Pulmonary artery endothelial cell (primary cell): ENCODE measurements at places on chromosomes 7 and 10. TPM values are rescaled to one million over a fixed set of nuclear protein-coding genes. Genes with fewer than 3 reads are reported as not detected.

- no peak for DNase-seq
Observed at GRCh38 chr7:12244129-12244528, 33.0 kb downstream of the TMEM106B start.

The GOLGA7B gene
- total RNA-seq, result under 0.01 TPM in 1 of 2 replicates, not detected in the other

DNA sequence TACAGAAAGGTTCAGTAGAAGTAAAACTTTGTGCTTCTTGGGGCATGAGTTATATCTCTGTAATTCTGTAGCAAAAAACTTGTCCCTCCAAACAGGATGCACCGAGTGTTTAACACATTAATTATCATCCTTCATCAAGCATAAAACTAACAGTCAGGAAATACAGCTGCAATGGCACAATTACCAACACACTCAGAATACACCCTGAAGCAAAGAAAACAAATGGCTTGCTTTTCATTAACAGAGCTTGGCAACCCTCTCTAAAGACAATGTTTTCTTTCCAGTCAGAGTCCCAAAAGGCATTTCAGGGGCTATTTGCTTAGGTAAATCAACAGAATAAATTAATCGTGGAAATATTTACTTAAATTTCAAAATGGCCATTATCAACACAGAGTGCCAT lies 107.7 kb downstream of the ICA1 start:
- DNase-seq, result no peak

DNA sequence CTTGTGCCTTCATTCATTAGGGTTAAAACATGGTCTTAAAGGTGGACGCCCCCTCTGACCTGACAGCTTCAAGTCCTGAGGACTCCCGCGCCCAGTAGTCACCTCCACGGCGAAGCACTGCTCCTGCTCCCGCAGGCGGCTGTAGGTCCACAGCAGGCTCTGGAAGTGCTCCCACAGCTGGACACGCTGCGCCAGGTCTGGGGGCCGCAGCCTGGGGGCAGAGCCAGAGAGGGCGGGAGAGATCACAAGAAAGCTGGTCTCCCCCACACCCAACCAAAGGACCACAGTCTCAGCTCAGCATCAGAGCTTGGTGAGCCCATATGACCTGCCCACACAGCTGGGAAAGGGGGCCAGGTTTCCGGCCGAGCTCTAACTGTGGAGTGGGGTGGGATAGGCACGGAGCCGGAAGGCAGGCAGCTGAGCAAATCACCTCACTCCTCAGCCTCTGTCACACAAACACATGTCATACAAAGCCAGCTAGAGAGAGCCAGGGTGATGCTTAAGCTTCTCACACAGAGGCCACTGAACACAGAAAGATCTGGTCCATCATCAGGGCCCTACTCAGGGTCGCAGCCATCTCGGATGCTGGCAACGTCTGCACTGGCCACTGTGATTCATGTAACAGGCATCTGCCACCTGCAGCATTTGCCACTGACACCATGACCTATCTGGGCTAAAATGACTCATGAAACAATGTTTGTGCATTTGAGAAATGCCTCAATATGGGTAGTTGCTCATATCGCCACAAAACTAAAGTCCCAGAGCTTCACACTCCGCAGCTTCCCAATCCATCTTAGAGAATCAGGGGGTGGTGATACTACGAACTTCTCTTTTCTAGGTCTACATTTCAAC lies 12.6 kb downstream of the HPS1 start:
- no peak for DNase-seq

GRCh38 chr7:135707570-135707966 lies 20.4 kb downstream of the SLC13A4 start:
- DNase-seq, result no peak

The OR6V1 gene
- not detected in 2 replicates for total RNA-seq

DNA sequence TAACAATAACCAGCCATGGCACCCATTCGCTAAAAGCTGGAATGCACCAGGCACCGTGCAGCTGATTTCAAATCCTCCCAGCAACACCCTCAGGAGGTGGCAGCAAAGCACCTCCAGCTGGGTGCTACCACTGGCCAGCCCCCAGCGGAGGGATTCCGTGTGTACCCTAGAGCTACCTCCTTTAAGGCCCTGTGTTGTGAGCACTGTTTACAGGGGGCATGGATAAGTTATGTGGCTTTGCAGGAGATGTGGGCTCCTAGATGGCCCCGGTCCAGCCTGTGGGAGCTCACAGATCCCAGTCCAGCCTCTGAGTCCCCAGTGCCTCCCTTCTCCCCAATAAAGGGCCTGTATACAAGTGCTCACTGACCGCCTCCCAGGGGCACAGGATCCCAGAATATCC lies 27.1 kb downstream of the TNRC18 start:
- DNase-seq, result no peak

GRCh38 chr7:47730142-47730541 lies 148.2 kb upstream of the TNS3 start:
- no peak for DNase-seq

GRCh38 chr10:98249134-98249533 lies 18.9 kb downstream of the LOXL4 start:
- DNase-seq, result no peak

The GALNT17 gene
- not detected in 2 replicates for total RNA-seq

DNA sequence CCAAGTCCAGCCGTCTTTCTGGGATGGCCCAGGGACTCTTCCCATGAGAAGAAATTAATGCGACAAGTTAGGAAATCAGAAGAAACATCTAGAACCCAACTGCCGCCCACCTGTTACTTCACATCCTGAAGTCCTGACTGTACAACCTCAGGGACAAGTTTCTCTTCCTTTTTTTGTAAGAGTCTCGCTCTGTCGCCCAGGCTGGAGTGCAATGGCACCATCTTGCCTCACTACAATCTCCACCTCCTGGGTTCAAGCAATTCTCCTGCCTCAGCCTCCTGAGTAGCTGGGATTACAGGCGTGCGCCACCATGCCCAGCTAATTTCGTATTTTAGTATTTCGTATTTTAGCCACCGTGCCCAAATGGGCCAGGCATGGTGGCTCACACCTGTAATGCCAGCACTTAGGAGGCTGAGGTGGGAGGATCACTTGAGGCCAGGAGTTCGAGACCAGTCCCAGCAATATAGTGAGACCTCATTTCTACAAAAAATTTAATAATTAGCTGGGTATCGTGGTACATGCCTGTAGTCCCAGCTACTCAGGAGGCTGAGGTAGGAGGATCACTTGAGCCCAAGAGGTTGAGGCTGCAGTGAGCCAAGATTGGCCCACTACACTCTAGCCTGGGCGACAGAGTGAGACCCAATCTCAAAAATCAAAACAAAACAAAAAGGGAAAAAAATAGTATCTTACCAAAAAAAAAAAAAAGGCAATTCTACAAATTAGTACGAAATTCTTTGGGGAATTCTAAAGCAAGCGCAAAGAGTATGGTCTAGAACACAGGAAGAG lies 20.8 kb downstream of the LAT2 start:
- DNase-seq, result no peak

The LBX1 gene
- not detected in 2 replicates for total RNA-seq

The GRID2IP gene
- 0.04 TPM in 1 of 2 replicates, not detected in the other for total RNA-seq

- DNase-seq, result no peak
Observed at GRCh38 chr10:116490028-116490662, 55.6 kb upstream of the PNLIP start.

The ATRNL1 gene
- 0.07 and 0.53 TPM in 2 replicates for total RNA-seq

DNA sequence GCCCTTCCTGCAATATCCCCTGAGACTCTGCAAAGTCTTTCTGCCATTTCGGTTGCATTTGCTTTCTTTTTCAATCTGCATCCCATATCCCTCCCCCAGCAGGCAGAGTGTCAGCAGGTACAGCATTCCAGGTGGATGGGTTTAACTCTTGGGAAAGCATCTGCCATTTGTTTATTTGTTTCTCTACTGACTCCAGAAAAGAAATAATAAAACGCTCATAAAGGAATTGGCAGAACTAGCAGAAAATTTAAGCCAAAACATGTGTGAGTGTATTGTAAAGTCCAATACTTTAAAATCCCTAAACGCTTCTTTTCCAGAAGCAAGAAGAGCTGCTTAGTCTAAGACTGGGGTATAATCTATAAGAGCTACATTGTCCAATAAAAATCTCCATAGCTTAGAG lies 393.8 kb downstream of the TNS3 start:
- no peak for DNase-seq

GRCh38 chr10:79445161-79445976 lies at the start of gene ZCCHC24:
Gene ZCCHC24 (minus strand): TSS chr10:79445624. CDS start chr10:79445440, 184 bp downstream.
- DNase-seq, result peak; percentile 93

DNA sequence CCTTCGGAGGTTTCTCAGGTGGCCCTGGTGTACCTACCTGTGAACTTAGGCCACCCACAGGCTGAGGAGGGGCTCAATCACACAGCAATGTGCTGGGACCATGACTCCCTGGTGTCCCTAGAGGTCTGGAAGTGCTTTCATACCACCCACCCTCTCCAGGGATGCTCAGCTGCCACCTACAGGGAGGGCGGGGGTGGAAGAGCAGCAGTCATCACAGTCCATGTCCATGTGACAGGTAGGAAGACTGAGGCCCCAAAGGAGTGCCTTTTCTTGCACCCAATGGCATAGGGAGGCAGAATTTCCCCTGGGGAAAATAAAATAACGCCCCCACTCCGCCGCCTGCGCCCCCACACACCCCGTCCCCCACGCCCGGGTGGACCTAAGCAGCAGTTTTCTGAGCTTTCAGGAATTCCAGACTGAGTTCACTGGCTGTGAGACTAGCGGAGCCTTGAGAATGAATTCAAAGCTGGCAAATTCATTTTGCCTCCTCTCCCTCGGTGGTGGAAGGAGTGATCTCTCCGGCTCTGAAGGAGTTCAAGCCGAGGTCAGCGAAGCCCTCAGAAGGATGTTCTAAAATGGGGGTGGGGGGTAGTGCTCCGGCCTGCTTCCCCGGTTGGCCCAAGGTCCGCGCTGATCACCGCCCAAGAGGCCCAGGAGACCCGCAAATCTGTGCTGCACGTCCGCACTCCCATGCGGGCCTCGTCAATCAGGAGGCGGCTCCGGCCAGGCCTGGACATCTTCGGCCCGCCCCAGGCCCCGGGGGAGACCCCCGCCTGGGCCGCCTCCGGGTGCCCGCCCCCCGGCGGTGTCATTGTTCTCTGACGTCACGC lies 2.1 kb upstream of the ZMIZ1 start:
- DNase-seq, result no peak
